ENCODE measurements at places on chromosomes 2 and 18.
A peak's percentile ranks its signal among the peaks of the same experiment; 100 is the strongest.

DNA sequence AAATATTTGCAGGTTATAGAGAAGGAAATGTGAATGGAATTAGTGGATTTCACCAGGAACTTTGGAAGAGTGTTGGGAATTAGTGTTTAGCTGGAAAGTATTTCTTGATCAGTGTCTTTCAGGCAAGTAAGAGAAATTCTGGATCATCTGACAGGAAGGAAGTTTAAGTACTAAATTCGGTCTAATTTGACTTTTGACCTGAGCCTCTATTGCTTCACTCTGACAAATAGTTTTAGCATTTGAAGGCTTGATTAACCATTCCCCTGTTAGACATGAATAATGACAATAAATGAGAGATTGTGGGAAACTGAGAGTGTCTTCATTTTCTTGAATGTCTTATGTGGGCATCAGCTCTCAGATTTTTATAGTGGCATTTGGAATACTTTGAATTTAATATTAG is 16.0 kb downstream of the CCNT2 start:
- peak; percentile 34 for DNase-seq

DNA sequence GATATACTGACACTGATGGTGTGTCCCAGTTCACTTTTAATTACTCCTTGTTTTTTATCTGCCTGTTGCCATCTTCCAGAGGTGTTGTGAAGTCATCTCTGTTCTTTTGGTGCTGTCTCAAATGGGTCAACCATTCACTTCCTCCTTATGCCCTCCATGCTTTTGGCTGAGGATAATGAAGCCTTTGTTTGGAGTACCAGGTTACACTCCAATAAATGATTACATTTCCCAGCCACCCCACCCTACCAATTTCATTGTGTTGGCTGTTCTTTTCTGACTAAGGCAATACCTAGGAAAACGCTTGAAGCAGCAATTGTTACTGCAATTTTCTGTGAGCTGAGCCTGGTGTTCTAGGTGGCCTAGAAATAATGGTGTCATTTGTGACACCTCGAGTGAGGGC is 29.8 kb upstream of the ACTG2 start:
- no peak for DNase-seq

- peak; percentile 64 for DNase-seq
These were observed 24.6 kb downstream of the DYTN start for GRCh38 chr2:206693399-206694137.

- no peak for DNase-seq
These were observed 9.5 kb upstream of the MYL1 start for GRCh38 chr2:210324458-210324857.

DNA sequence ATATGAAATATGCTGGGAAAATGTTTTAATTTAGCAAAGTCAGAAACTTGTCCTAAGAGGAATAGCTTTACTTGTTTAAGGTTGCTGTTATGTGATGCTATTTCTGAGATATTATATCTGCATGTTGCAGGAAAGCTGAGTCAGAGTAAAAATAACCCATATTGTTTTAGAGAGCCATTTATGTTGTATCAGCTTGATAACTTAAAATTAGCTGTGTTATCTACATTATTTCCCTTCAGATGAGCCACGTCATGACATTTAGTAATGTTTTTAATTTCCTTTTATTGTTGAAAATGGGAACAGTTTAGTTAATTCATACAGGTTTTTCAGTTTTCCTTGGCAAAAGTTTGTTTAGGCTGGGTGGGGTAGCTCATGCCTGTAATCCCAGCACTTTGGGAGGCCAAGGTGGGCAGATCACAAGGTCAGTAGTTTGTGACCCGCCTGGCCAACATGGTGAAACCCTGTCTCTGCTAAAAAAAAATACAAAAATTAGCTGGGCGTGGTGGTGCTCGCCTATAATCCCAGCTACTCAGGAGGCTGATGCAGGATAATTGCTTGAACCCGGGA is 55.8 kb downstream of the TTC27 start:
- no peak for DNase-seq

DNA sequence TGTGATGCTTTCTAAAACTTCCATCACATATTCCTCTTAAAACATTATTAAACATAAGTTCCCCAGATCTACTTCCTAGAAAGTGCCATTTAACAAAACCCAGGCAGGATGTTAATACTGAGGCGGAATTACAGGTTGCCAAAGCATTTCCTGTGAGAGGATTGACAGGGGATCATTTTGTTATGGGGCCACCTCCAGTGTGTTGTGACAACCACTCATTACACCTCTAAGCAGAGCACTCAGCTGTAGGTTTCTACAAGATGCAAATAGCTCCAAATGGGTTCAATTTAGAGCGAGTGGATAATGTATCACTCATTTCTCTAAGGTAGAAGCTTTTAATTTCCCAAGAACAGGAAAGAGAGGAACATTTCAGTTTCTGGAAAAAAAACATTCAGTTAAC is 1429.5 kb upstream of the ACVR2A start:
- DNase-seq: no peak

DNA sequence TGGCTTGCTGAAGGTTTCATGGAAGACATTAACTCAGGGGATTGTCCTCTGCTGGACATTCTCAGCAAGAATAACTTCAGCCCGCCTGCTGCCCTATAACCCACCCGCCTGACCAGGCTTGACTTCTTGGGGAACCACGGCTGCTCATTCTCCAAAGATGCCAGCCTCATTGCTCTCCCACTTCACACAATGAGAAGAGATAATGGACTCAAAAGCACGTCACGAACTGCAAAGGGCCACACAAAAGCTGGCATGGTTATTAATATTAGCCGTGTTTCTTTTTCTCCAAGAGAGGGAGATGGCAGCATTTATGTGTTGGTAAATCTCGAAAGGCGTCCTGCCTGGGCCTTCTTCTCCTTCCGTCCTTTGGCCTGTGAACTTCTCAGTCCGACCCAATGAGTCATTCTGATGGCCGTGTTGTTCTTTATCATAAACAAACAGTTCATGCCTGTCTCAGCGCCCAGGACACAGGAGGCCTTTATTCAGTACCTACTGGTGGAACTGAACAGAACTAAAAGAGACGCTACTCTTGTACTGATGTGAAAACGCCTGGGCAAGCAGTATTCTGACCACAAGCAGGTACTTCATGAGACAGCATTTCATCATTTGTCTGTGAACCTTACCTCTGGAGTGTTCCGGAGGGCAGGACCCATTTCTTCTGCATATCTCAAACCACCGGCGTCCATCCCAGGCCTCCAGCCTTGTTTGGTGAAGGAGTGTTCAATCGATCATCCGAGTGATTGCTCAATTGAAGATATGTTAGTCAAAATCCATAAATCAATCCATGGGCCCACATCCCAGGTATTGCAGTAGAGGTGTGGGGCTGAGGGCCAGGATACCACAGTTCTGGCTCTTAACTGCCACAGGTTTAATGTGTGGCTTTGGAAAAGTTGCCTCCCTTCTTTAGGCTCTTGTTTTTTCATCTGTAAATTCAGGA is 25.1 kb upstream of the KLHL29 start:
- DNase-seq: no peak

GRCh38 chr2:85401844-85402243 is 8.3 kb downstream of the CAPG start:
- no peak for DNase-seq

- peak; percentile 7 for DNase-seq
These were observed 24.3 kb downstream of the METTL8 start for GRCh38 chr2:171409436-171409971.

GRCh38 chr2:72034353-72035095 is 113.1 kb downstream of the CYP26B1 start:
- DNase-seq: no peak

DNA sequence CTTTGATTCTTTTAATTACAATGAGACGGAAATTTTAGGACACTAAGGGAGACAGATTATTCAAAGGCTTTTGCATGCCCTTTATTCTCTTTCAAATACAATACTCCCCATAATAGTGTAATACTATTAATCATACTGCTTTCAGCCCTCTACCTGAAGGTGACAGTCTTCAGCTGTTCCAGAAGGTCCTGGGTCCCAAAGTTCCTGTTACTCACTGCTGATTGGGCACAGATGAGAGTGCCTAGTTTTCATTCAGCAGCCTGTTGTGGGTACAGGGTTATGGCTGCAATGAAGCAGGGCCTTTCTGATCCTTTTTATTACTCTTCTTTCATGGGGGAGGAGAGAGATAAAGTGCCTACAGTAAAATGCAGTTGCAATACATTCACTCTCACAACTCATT is 80.2 kb downstream of the NUP35 start:
- no peak for DNase-seq

GRCh38 chr2:226362980-226363379 is 436.6 kb downstream of the IRS1 start:
- peak; percentile 66 for DNase-seq

DNA sequence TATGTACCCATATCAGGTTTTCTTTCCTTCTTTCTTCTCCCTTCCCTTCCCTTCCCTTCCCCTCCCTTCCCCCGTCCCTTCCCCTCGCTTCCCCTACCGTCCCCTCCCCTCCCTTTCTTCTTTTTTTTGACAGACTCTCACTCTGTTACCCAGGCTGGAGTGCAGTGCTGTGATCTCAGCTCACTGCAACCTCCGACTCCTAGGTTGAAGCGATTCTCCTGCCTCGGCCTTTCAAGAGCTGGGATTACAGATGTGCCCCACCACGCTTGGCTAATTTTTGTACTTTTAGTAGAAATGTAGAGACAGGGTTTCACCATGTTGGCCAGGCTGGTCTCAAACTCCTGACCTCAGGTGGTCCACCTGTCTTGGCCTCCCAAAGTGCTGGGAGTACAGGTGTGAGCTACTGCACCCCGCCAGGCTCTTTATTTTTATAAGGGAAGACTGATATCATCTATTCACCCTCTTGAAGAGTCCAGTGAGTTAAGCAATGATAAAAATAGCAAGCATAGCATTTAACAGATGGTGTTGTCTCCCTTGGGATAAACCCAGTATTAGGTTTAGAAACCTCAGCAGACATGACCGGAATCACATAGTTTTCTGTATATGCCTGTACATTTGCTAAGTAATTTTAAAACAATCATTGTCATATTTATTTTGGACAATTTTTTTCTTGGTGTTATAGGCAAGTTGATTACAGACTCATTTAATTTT is 888.4 kb downstream of the TRIB2 start:
- DNase-seq: no peak

DNA sequence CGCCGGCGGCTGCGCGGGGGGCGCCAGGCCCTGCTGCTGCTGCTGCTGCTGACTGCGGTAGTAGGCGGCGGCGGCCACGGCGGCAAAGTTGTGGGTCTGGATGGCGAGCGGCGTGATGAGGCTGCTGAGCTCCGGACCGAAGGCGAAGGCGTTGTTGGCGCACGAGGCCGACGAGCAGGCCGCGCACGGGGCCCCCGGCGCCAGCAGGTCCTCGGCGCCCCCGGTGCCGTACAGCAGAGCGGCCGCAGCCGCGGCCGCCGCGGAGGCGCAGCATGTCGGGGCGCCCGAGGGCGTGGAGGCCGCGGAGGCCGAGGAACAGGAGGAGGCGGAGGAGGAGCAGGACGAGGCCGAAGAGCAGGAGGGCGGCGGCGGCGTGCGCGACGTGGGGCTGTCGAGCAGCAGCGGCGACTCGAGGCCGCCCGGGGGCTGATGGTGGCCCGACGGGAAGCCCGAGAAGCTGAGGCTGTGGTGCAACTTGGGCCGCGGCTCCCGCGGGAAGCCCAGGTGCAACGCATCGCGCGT is 1.8 kb downstream of the ZFP36L2 start:
- peak; percentile 25 for DNase-seq

DNA sequence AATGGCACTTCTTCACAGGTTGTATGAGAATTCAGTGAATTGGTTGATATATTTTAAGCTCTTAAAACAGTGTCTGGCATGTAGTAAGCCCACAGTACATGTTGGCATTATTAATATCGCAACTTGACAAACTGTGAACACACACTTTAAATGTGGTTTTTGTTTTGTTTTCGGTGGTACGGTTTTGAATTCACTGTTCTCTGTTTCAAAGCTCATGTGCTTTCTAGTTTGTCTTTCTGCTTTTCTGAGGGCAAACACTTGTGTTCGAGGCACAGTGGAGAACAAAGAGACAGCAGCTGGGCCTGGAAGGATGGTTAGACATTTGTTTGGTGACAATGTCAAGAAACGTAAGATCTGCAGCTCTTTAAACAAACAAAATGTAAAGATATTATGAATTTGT is 276.5 kb upstream of the MC4R start:
- DNase-seq: no peak

DNA sequence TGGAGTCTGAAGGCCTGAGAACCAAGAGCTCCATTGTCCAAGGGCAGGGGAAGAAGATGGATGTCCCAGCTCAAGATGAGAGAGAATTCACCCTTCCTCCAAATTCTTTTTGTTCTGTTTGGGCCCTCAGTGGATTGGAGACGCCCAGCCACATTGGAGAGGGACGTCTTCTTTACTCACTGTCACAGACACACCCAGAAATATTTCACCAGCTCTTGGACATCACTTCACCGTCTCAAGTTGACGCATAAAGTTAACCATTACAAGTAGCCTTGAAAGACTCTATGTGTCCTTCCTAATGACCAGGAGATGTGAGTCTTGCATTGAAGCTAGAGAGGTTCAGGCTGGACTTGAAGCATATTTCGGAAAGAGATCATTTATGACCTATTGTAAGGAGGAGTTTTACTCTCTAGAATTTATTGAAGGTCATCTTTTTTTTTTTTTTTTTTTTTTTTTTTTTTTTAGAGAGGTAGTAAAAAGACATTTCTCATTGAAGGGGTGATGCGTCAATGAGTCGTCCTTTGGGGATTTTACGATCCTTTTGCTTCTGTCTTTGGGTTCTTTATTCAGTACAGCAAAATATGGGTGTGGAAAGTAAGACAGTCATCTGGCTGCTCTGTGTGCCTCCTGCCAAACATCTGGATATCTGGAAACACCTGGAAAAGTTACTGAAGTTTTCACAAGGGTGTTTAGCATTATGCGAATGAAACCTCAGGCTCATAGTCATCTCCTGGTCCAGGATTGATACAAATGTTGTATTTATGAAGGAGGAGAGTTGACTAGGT is 118.1 kb downstream of the PRPF40A start:
- no peak for DNase-seq

DNA sequence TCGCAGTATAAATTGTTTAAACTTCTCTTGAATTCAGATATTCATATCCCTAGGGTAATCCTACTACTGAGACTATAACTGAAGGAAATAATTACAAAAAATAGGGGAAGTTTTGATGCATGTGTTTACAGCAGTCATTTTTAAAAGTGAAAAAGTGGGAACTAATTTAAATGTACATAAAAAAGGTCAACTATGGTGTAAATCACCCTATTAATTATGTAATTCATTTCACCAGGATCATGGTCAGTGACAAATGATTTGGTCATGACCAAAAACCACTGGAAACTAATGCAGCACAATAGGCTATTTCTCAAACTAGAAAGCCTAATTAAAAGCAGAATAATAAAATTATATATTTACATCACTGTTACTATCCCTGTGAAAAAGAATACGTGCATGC is 5.0 kb upstream of the CNGA3 start:
- no peak for DNase-seq

- no peak for DNase-seq
These were observed 2.0 kb downstream of the SRSF7 start for GRCh38 chr2:38748943-38749804.

All from amniotic epithelial cell (primary cell).